ENCODE measurements at places on chromosomes 12 and 14.

DNA sequence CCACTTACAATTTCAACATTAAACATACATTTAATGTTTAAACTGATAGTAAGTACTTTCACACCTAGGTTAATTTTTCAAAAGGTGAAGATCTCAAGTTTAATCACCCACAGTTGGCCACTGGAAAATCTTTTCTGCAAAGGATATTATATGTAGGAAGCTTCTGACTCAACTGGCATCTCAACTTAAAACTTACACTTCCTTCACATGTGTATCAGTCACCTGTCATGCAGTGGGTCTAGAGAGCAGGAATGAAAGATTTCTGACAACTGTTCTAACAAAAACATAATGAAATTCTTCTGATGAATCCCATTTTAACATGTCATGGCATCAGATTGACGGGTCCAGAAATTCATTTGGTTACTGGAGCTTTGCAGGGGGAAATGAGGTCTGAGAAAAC is 192.8 kb downstream of the KLHL28 start:
- DNase-seq: no peak

DNA sequence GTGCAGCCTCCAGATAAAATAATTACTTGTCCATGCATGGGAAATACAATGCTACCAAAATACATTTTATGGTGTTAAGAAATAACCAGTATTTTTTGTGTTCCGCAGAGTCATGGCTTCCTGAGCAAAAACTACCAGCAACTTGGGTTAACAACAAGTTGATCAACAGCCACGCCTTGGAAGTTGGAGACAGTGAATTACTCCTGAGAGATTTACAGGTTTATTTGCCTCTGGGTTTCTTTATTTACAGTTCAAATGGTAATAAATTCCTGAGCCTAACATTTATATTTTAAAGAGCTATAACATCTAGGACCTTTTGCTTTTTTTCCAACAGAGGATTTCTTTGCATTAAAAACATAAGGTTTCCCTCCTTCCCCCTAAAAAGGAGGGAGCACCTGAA is 194.0 kb downstream of the IPO8 start:
- DNase-seq: no peak

- no peak for DNase-seq
Observed at GRCh38 chr12:132187646-132188450, 43.6 kb downstream of the NOC4L start.

DNA sequence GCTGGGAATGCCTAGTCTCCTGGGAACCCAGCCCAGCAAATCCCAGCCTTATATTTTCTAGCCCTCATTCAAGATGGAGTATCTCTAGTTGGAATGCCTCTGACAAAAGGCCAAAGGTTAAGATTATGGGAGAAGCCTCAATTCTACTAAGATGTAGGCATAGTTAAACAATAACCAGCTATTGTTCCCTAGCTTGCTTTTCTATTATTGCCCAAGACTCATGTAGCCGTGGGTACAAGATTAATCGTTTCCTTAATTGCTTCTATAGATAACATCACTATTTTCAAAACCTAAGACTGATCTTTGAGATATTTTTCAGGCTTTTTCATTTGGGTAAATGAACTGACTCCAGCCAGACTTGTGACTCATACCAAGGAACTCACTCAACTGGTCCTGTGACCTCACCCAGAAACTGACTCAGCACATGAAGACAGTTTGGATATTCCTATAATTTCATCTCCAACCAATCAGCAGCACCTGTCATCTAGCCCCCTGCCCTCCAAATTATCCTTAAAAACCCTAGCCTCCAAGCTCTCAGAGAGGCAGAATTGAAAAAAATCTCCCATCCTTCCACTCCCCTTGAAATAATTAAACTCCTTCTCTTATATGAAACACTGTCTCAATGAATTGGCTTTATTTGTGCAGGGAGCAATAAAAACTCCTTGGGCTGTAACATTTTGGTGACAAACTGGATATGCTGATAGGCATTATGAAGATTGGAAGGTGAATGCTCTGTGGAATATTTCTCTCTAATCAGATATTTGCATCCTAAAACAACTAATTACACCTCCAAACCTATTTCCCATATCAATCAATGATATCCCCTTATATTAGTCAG is 589.0 kb downstream of the C12orf50 start:
- DNase-seq: no peak

GRCh38 chr14:54654605-54655004 is 87.7 kb downstream of the SAMD4A start:
- no peak for DNase-seq

GRCh38 chr14:96588410-96589257 is 86.5 kb downstream of the PAPOLA start:
- DNase-seq: no peak

Data from stimulated activated CD8-positive, alpha-beta memory T cell treated with anti-CD3 and anti-CD28 coated beads, Interleukin-15, amount 100 ng/mL, for 1 hour (primary cell).